ENCODE measurements at places on chromosomes 6 and 20.

DNA sequence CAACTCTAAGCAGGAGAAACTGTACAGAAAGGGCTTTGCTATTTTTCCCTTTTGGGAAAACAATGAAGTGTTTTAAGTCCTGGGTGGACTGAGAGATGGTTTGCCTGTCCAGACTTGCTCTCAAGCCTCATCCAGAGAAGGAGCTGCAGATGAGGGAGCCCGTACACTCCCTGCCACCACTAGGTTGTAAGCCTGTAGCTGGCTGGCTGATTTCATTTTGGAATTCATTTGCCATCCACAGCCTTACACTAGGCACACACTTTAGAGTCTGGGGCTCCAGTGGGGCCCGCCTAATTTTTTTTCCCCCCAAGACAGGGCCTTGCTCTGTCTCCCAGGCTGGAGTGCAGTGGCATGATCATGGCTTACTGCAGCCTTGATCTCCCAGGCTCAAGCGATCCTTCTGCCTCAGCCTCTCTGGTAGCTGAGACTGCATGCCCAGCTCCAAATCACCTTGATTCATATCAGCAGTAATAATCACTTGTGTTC, 28.4 kb downstream of the POFUT1 start:
- DNase-seq: no peak

DNA sequence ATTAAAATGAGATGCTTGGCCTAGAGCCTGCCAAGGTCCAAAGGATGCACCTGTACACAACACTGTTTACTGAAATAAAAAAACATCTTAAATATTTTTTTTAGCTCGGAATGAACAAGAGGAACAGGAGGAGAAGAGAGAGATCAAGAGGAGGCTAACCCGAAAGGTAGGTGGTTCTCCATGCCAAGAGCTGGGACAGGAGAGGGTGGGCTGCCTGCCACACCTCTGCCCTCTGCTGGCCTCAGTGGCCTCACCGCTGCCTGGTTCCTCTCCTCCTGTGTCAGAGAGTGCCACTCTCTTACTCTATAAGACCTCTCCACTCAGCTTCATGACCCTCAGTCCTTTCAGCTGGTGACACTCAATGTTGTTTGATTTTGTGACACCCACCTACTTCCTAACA, 50.2 kb downstream of the TBC1D7 start:
- DNase-seq: no peak

DNA sequence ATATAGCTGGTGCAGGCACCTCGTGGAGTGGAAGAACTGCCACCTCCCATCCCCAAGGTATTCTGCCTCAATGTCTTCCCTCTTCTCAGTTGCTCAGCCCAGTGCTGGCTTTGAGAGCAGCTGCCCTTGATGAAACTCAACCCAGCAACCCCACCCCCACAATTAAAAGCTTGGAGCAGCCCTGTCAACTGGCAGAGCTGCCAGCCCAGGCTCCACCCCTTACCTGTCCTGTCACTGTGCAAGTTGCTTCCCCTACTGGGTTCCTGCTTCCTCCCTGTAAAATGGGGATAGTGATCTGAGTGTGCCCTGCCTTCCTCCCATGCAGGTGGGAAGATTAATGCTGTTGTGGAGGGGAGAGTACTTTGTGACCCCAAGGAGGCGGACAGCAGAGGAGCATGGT, 4.5 kb downstream of the TMEM63B start:
- DNase-seq: no peak

GRCh38 chr6:30267423-30267822, 54.2 kb upstream of the TRIM26 start:
- DNase-seq: no peak

GRCh38 chr20:19934792-19935491, 82.2 kb upstream of the NAA20 start:
- DNase-seq: no peak

GRCh38 chr6:109295109-109295773, 87.0 kb downstream of the CD164 start:
- no peak for DNase-seq

DNA sequence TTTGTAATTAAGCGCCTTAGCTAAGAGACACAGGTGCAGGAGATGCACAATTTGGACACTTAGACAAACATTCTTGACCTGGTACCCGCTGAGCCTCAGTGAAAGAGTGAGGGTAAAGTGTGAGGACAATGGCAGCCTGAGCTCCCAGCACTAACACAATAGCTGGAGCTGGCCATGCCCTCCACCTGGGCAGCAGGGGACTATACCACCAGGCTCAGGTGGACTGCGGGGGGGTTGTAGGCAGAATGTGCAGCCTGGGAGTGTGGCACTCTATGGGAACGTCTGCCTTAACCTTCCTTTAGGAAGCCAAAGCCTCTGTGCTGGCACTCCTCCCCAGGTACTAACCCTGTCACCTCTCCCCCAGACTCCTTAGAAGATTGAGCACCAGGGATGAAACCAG, 23.6 kb downstream of the PRKN start:
- DNase-seq: no peak

DNA sequence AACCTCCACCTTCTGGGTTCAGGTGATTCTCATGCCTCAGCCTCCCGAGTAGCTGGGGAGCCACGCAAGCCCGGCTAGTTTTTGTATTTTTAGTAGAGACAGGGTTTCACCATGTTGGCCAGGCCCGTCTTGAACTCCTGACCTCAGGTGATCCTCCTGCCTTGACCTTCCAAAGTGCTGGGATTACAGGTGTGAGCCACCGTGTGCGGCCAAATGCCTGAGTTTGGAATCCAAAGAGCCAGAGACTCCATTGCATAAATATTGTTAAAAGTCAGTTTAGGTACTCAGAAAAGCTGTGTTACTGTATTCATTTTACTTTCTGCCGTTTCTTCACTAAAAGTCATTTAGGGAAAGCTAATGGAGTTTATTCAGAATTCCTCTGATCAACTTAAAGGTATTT, 137.3 kb downstream of the SULF2 start:
- DNase-seq: no peak

GRCh38 chr6:43488667-43489276, 11.4 kb downstream of the TJAP1 start:
- DNase-seq: no peak

DNA sequence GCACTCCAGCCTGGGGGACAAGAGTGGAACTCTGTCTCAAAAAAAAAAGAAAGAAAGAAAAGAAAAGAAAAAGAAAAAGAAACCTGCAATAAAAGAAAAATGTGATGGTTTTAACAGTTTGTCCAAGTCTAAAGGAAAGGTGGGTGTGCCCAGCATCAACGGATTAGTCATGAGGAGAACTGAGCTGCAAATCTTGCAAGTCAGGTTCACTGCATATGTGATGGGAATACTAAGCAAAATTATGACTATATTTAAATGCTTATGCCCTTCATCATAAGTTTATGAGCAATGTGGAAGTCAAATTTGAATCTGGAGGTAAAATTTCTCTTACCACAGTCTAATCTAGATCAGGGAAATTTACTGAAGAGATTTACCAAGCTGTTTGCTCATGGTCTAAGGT, 13.1 kb upstream of the CDK19 start:
- no peak for DNase-seq

- DNase-seq: peak; percentile 54
These were observed 6.9 kb downstream of the SLC32A1 start for GRCh38 chr20:38730989-38731737.
